T-helper 1 cell (primary cell): ENCODE measurements at places on chromosomes 6 and 20.

DNA sequence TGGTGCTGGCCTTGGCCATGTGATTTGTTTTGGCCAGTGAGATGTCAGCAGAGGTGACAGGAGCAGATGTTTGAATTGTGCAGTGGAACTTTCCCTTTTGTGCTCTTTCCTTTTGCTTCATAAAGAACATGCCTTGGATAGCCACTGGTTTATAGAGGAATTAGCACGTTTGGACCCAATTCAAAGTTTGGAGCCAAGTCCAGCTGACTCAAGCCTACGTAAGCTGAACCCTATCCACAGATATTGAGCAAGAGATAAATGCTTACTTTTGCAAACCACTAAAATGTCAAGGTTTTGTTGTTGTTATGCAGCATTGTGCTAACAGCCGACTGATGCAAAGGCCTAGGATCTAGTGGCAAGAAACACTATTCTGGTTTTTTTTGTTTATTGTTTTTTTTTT lies 230.9 kb upstream of the CITED2 start:
- DNase-seq, result no peak

GRCh38 chr20:31717478-31718201 lies 5.0 kb downstream of the BCL2L1 start:
- no peak for DNase-seq

- no peak for DNase-seq
These were observed 23.7 kb downstream of the ADGRF5 start for GRCh38 chr6:46898006-46898405.

- DNase-seq, result no peak
These were observed 88.8 kb downstream of the TAF4 start for GRCh38 chr20:61976644-61977418.

DNA sequence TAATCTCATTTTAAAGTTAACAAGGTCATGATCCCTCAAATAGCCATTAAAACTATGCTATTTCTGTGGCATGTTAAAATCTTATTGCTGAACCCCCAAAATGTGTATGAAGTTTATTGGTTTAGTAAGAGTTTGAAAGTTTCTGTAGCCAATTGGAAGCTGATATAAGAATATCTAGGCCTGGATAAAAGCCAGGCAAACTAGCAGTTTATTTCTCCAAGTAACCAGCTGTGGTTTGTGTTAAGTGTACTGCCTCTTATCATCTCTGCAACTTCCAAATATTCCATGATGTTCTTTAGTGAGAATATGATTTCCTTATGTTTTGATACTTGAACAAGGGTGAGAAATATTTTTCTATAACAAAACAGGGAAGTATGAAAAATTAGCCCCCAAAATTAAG lies 76.7 kb downstream of the PRSS35 start:
- no peak for DNase-seq

DNA sequence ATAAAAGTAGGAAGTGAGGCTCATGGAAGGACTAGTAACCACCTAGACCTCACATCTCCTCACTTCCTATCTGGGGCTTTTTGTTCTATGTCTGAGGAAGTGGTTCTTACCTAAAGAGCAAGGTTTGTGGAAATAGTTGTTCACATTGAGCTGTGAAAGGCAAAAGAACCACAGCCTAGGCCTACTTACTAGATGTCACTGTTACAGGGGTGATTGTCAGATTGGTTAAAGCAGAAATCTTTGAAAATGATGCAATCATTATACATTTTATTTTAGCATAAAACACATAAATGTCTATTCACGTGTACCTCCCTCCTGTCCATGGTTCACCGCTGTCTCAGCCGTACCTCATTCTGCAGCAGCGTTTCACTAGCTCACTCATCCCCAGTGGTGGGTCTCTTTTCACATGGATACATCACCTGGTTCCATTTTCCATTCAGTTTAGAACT lies 268.8 kb downstream of the TMEM242 start:
- peak; percentile 7 for DNase-seq

- DNase-seq, result no peak
These were observed 47.1 kb upstream of the FAM184A start for GRCh38 chr6:119125576-119125975.

DNA sequence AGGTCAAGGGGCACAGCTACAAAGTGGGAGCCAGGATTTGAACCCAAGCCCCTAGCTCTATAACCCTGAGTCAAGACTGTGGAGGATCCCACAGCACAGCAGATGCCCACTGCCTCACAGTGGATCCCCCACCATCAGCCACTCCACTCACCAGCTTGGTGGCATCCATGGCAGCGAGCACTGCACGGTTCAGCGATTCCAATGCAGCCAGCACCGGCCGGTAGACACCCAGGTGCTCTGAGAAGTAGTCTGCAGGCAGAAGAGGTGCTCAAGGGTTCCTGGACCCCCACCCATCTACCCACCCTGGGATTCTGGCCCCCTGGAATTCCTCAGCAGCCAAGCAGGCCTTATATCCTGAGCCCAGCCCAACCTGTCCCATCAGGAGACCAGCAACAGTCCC lies 2.5 kb downstream of the ACTL10 start:
- DNase-seq, result no peak

DNA sequence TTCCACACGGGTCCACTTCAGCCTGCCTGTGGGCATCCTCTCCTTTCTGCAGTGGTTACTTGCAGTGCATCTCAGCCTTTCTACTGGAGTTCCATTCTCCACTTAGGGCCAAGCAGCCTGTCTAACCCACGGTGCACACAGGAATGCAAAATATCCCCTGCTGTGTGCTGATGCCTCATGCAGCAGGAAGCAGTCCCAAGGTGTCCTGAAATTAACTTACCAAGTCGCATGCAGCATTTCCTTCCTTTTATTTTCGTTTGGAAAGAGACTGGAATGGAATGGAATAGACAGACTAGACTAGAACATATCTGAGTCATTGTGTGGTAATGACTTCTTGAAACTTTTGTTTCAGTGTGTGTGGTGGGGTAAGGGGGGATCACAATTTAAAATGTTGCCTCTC lies 25.9 kb upstream of the FOXQ1 start:
- DNase-seq, result no peak

DNA sequence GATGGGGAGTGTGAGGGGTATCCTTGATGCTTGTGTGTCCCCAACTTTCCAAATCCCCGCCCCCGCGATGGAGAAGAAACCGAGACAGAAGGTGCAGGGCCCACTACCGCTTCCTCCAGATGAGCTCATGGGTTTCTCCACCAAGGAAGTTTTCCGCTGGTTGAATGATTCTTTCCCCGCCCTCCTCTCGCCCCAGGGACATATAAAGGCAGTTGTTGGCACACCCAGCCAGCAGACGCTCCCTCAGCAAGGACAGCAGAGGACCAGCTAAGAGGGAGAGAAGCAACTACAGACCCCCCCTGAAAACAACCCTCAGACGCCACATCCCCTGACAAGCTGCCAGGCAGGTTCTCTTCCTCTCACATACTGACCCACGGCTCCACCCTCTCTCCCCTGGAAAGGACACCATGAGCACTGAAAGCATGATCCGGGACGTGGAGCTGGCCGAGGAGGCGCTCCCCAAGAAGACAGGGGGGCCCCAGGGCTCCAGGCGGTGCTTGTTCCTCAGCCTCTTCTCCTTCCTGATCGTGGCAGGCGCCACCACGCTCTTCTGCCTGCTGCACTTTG lies at the start of gene TNF:
Gene TNF (plus strand): TSS at position 231 of the 567 bp plus-strand sequence. CDS start 177 bp downstream, at position 408.
- peak; percentile 89 for DNase-seq
